NCI-H2227 treated with DMSO at 0.1 percent for 48 hours (cell line): ENCODE measurements at places on chromosomes 6 and 20.

DNA sequence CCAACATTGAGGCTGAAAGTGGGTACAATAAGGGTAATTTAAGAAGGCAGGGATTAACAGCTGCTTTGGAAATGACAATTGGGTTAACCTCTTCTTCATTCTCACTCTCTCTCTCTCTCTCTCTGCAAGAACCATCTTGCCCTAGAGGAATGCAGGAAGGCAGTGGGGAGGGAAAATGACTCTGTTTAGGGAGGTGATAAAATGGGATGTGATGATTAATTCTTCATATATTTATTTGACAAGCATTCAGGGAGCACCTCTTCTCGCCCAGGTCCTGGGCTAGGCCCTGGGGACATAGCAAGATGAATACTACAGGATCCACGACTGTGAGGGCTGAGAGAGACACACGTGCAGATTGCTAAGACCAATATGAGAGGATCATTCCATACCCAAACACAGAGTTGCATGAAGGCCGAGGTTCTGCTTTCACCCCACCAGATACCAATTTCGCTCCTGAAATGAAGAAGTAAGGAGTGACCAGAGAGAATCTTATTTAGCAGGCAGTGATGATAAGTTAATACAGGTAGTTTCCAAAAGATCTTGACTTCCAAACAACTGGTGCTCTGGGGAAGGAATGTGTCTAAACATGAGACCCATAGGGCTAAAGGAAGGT, 13.3 kb upstream of the PTPN1 start:
- DNase-seq, result no peak

- no peak for DNase-seq
Measured at GRCh38 chr6:90135667-90136066, 161.0 kb downstream of the BACH2 start.

DNA sequence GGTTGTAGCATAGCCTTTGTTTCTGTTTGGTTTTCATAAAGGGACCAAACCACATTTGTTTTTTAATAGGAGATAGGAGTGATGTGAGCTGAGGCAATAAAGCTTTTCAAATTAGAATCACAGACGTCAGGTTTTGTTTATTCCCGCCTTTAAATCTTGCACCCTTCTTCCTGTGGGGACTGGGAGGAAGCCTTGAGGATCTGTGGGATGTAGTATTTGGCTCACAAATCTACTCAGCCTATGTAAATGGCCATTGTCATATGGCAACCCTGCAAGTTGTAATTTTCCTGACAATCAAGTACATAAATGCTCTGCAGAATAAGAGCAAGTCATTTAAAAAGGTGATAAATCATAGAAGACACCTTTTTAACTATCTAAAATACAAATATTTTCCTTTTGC, 110.4 kb downstream of the ADGRG6 start:
- no peak for DNase-seq

DNA sequence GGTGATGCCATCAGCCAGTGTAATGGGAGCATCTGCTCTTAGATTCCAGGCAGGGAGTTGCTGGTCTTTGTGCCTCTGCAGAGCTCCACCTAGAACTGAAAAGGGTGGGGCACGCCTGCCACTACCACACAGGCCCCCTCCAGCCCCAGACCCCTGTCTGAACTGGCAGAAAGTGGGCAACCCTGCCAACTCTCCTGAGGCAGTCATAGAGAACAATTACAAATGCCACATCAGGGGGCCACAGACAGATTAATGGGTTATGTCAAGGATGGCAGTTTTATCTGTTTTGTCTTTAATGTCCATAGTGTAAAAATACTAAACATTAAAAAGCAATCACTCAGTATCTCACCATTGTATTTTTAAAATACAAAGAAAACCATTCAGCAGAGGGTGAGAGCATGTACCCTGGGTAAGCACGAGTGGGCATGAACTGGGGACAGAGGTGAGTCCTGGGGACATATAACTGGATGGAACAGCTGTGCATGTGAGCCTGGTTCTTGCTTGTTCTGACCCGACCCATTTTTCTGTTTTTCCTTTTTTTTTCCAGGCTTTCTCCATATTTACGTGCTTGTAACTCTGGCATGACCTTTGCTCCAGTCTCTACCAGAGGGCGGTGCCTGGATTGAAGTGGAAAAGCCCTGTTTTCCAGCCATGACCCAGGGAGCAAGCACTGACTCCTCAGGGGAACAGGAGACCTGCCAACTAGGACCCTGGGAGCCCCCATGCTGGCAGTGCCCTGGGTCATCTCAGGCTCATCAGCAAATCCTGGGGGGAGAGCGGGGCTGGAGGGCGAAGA, 8.2 kb downstream of the TRAF3IP2 start:
- no peak for DNase-seq

DNA sequence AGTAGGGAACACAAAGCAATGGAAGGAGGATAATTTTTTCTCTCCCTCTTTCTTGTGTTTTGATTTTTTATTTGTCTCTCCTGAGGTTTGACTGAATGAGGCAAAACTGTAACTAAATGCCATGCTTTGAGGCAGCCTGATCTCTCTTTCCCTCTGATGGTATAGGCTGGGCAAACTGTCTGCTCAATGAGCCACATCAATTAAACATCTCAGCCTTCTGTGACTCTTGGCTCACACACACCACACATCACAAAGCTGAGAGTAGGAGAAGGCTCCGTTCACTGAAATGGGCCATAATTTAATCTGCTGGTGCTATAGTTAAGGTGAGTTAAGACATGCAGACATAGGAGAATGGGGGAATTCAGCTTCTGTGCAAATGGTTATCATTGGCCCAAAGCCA, 28.1 kb upstream of the SCGN start:
- no peak for DNase-seq

DNA sequence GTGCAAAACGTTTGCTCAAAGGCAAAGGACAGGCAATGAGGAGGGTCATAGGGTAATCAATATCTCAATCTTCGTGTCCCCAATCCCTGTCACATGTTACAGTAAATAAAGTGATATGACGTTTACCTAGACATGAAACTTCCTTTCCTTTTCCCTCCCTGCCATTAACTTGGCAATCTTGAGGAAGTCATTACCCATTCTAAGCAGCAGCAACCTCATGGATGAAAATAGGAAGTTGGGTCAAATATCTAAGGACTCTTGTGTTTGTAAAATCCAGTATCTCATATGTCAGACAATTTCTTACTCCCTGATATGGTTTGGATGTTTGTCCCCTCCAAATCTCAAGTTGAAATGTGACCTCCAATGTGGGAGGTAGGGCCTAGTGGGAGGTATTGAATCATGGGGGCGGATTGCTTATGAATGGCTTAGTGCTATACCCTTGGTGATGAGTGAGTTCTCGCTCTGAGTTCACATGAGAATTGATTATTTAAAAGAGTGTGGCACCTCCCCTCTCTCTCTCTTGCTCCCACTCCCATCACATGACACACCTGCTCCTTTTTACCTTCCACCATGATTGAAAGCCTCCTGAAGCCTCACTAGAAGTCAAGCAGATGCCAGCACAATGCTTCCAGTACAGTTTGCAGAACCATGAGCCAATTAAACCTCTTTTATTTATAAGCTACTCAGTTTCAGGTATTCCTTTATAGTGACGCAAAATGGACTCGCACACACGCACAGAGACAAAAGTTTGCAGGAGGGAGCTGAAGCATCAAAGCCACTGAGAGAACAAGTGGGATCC, 545.9 kb upstream of the JARID2 start:
- no peak for DNase-seq

DNA sequence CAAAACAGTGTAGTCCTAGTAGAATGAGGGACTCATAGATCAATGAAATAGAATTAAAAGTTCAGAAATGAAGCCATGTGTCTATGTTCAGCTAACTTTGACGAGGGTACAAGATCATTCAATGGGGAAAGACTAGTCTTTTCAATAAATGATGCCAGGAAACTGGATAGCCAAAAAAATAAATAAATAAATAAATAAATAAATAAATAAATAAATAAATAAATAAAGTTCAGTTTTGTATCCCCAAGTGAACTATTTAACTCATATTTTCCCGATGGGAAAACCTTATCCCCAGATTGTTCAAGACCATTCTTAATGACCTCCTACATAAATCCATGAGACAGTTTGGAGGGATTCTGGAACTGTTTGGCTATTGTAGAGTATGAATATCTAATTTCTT, 277.1 kb upstream of the EYS start:
- DNase-seq, result no peak

DNA sequence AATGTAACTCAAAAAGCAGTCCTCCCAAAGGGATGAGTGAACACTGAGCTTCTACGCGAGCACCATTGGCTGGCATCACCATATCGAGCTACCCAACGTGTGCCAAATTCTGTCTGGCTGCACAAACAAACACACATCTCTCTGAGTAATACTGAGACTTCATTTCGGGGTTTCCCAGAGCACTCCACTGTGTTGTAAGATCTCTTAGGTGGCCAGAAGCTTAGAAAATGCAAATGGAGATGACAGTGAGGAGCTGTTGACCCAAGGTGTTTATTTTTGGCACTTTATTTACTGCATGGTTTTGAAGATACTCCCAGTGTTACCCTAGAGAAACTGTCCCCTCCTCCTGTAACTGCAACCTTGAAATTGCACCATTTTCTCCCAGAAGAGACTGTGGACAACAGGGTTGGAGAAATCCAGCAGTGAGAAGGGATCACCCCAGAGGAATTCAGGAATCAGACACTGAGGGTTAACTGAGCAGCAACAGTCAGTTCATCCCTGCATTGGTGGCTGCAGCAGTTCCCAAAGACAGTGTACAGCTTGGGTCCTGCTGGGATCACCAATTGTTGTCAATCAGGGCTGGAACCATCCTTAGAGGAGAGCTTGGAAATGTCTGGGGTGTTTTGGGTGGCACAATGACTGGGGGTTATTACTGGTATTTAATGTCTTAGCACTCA, 1.0 kb upstream of the RIPOR2 start:
- DNase-seq, result no peak

DNA sequence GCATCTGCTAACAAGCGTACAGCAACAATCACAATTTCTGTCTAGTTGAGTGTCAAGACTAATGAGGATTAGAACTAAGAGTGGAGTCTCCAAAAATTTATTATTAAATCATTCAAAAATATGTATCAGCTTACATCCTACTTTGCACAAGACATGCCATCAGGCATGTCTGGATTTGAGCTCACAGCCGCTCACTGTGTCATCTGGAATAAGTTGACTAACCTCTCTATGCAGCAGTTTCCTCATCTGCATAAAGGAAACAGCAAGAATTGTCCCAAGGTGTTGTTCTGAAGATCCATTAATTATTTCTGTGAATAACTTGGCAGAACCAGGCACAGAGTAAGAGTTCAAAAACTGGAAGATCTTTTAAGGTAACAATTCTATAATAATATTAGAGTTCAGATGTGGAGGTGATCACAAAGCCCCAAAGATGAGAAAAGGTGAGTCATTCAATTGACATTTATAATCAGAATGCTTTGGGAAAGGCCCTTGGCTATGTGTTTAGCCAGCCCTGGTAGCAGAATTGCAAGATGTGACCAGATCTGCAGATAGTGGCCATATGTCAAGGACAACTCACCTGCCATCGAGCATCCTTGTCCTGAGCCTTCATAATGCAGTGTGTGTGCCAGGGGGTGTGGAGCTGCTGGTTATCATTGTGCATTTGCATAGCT, 264.0 kb downstream of the FOXA2 start:
- DNase-seq, result no peak

GRCh38 chr6:113859349-113860180, 2.4 kb downstream of the MARCKS start:
- DNase-seq, result no peak

DNA sequence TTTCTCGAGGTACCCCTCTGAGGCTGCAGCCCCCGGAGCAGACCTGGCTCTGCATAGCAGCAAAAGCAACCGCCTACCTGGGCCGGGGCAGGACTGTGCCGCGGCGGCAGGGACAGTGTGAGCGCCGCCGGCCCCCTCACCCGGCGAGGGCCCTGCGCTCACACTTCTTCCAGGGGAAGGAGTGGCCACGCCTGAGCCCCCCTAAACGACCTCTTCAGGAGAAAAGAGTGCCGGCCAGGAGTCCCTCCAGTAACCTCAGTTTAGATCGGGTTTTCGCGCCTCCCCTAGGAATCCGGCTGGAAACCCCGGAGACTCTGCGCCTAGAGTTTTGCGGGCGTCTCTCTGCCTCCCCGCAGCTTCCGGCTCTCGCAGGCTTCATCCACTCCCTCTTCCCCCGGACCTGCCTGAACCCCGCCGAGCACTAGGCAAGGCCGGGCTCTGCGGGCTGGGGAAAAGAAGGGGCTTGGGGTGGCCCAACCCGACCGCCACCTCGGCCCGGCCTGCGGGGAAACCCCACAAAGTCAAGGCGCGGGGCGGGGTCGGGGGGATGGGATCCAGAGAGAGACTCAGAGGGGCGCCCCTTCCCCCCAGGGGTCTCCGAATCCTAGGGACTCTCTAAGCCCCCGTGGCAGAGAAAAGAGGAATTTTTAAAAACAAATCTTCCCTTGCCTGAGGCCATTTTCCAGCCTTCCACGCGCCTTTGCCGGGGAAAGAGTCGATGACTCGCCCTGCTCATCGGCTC, 558 bp downstream of the LINC00237 start:
- no peak for DNase-seq

DNA sequence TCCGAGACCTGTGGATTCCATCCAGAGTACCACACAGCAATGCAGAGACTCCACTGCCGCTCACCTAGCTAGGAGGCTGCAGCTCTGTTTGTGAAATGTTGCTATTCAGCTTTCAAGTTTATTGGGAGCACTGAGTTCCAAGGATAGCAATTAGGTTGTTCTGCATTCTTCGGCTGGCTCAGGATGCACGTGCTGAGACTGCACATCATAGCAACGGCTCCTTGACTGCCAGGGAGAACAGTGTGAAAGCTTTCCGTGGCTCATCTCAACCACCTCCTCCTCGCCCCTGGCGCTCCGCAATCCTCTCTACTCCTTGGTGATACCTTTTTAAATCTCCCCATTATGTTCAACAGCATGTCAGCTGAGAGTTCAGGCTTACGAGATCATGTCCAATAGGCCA, 116.6 kb downstream of the TSHZ2 start:
- no peak for DNase-seq

DNA sequence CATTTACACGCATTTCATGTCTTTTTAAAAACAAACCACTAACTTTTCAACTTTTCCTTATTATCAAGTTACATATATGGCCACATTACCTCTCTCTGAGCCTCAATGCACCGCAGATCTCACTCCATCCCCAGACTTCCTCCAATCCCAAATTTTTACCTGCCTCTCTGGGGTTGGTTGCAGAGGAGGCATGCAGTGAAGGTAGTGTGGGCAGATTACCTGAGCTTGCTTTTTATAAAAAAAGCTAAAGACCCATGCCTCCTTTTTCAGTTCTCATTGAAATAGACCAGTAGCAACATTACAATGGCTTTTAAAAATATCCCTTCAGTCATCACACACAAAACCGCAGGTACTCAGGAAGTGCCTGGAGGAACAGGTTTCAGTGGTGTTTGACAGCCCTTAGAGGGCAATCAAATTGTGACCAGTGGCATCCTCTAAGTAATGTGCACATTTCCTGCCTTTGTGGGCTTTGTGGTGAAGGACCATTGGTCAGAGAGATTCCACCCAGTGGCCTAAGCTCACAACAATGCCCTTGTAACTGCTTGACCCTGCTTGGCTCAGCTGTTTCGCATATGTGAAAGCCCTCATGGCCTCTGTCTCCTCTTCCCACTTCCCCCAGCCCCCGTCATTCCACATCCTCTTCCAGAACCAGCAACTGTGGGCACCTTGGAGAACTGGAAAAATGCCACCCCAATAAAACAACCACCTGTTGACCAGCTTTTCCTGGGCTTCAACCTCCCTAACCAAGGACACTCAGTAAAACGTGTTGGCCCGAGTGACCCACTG, 30.2 kb upstream of the IL17A start:
- DNase-seq, result no peak

- DNase-seq, result no peak
Measured at GRCh38 chr6:22027040-22027725, 269.7 kb downstream of the PRL start.

GRCh38 chr6:105797983-105798453, 288.1 kb upstream of the PRDM1 start:
- DNase-seq, result no peak

GRCh38 chr20:5122873-5123260, 3.1 kb upstream of the PCNA start:
- DNase-seq, result no peak
